ENCODE measurements at places on chromosomes 12 and 14. TPM values are rescaled to one million over a fixed set of nuclear protein-coding genes. Genes with fewer than 3 reads are reported as not detected.
A peak's percentile ranks its signal among the peaks of the same experiment; 100 is the strongest.

CCDC177 gene
- not detected for polyA plus RNA-seq

GRCh38 chr14:65433157-65433556 lies 20.6 kb downstream of the FUT8 start:
- no peaks in the 10 kb centered on the region for H3K27me3 ChIP-seq
- DNase-seq = no peak
- no peak overlapping the region for H3K27ac ChIP-seq
- no peak overlapping the region for H3K4me3 ChIP-seq

DNA sequence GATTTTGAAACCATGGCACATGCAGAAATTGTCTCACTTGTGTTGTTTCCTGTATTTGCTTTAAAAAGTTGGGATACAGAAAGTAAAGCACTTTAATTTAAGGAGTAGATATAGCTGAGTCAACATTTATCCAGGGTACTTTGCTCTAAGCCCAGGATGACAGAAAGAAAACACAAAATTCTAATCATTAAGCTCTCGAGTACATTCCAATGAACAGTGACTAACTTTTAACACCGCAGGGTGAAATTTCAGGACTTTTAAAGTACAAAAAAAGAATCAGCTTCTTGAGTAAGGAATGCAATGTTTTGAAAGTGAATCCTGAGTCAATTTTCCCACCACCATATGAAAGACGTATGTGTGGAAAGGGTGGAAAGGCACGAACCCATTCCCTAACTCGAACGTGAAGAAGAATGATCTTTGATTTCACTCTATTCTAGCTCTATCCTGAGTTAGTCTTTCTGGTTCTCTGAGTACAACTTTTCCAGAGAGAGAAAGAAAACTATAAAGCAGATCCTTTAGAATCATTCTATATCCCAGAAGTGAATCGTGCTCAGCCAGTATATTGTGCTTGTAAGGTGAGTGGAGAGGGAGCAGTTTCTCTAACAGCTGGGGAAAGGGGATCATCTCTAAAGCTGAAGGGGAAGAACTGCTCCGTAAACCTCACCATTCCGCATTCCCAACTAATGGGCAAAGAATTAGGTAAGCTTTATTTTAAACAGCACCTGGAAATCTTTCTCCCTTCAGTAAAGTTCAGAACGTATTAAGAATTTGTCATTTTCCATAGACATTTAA lies 779.0 kb upstream of the FLRT2 start:
- no peaks in the 10 kb centered on the region for H3K27me3 ChIP-seq
- H3K27ac ChIP-seq = no peak overlapping the region
- H3K36me3 ChIP-seq = no peaks in the 10 kb centered on the region
- DNase-seq = no peak
- no peaks in the 10 kb centered on the region for H3K4me1 ChIP-seq

DNA sequence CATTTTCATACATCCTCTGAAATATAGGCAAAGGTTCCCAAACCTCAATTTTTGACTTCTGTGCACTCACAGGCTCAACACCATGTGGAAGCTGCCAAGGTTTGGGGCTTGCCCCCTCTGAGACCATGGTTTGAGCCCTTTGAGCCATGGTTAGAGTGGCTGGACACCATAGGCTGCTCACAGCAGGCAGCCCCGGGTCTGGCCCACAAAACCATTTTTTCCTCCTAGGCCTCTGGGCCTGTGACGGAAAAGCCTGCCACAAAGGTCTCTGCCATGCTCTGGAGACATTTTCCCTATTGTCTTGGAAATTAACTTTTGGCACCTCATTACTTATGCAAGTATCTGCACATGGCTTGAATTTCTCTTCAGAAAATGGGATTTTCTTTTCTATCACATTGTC lies 1113.2 kb upstream of the ATXN7L3B start:
- no peak for DNase-seq
- no peak overlapping the region for H3K4me3 ChIP-seq
- no peaks in the 10 kb centered on the region for H3K36me3 ChIP-seq
- no peaks in the 10 kb centered on the region for H3K27me3 ChIP-seq
- no peak overlapping the region for H3K27ac ChIP-seq

DNA sequence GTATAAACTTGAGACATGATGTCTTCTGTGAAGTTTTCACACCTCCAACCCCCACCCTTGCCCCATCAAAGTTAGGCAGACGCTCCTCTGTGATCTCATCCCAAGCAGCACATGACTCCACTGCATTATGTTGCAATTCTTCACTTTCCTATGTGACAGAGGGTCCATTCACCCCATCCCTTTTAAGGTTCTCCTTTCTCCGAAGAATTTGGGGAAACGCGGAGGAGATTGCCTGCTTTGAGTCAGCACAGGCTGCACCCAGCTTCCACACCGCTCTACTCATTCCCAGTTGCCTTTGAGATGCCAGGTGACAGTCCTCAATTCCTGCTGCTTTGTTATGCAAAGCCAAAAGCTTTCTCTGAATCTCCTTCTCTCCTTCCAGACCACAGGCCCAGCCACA lies 61.8 kb downstream of the PHLDA1 start:
- no peak overlapping the region for H3K27ac ChIP-seq
- no peak for DNase-seq
- no peak overlapping the region for H3K4me3 ChIP-seq
- H3K27me3 ChIP-seq = no peaks in the 10 kb centered on the region
- H3K36me3 ChIP-seq = no peaks in the 10 kb centered on the region
- no peaks in the 10 kb centered on the region for H3K4me1 ChIP-seq

GRCh38 chr12:116876151-116876869 lies 4.9 kb downstream of the HRK start:
- H3K4me1 ChIP-seq = no peaks in the 10 kb centered on the region
- no peaks in the 10 kb centered on the region for H3K36me3 ChIP-seq
- H3K4me3 ChIP-seq = no peak overlapping the region
- peak; percentile 57 for DNase-seq

DNA sequence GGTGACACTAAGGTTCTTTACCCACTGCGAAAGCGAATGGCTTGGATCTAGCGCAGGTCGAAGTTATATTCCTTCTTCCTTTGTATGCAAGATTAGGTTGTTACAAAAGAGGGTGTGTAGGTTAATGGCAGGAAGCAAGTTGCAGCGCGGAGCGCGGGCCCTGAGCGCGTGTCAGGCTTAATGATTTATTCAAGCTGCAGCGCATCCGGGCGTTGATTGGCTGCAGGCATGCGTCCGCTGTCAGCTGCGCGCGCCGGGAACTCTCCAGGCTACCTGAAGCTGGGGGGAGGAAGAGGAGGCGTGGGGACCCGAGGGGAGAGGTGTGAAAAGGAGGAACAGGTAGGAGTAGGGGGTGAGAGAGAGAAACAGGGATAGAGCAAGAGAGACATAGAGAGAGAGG lies 7.4 kb downstream of the ASCL1 start:
- H3K27me3 ChIP-seq = no peaks in the 10 kb centered on the region
- no peak overlapping the region for H3K4me3 ChIP-seq
- H3K27ac ChIP-seq = no peak overlapping the region
- no peaks in the 10 kb centered on the region for H3K36me3 ChIP-seq
- H3K4me1 ChIP-seq = no peaks in the 10 kb centered on the region
- peak; percentile 65 for DNase-seq

DNA sequence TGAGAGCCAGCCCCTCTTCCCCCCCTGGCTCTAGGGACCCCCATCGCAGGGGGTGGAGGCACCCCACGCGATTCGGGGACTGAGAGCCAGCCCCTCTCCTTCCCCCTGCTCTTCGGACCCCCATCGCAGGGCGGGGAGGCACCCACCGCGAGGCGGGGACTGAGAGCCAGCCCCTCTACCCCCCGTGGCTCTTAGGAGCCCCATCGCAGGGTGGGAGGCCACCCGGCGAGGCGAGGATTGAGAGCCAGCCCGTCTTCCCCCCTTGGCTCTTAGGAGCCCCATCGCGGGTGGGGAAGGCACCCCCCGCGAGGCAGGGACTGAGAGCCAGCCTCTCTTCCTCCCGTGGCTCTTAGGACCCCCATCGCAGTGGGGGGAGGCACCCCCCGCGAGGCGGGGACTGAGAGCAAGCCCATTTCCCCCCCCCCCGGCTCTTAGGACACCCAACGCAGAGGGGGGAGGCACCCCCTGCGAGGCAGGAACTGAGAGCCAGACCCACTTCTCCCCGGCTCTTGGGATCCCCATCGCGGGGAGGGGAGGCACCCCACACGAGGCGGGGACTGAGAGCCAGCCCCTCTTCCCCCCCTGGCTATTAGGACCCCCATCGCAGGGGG lies 45.6 kb downstream of the DDX11 start:
- no peak overlapping the region for H3K27ac ChIP-seq
- H3K36me3 ChIP-seq = no peaks in the 10 kb centered on the region
- peak; percentile 53 for DNase-seq
